ENCODE measurements at places on chromosomes 7 and 10.

DNA sequence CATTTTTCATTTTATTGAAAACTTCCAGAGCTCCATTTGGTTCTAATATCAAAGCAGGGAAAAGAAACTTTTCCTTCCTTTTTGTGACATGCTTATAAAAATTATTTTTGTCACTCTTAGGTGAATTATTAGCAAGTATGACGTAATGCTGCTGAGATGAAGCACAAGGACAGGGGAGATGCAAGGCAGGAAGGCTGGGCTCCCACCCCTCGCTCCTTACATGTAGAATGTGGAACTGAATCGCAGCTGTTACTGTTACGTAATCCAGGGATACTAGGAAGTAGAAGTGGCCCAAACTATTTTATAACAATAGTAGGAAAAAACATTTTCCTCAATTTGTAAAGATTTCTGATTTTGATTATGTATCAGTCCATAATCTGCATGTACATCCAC, 17.1 kb upstream of the GTPBP4 start:
- no peak overlapping the region for H3K4me3 ChIP-seq
- H3K27ac ChIP-seq, result peak overlapping the region; percentile 98
- peak; percentile 55 for DNase-seq
- H3K36me3 ChIP-seq, result no peaks in the 10 kb centered on the region
- H3K27me3 ChIP-seq, result no peaks in the 10 kb centered on the region

DNA sequence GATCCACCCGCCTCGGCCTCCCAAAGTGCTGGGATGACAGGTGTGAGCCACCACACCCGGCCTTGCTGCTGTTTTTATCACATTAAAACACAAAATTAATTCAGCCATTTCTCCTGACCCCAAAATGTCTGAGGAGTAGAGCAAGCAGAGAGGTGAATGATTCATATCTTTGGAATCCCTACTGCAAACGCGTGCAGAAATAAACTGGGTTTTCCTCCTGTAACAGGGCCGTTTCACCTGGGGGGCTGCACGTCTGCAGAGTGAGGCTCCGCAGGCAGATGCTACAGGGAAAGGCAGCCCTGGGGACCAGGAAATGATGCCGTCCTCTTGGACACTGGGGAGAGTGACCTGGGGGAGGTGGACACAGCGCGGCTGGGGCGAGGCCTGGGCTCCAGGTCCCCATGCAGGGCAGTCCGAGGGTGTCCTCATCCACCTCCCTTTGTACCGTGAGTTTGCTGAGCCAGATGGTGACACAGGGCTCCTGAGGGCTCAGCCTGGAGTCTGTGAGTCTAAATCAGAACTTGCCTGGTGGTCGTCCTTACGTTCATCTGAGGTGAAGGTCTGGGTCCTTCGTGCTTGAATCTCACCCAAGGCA, 41.9 kb downstream of the PDGFA start:
- no peak overlapping the region for H3K27ac ChIP-seq
- no peak for DNase-seq
- H3K4me1 ChIP-seq, result peaks cover 9% of the 10 kb centered on the region
- H3K27me3 ChIP-seq, result no peaks in the 10 kb centered on the region

GRCh38 chr10:92452313-92452712, 121.6 kb downstream of the IDE start:
- no peak for DNase-seq
- H3K27me3 ChIP-seq, result no peaks in the 10 kb centered on the region
- no peaks in the 10 kb centered on the region for H3K36me3 ChIP-seq
- H3K4me1 ChIP-seq, result no peaks in the 10 kb centered on the region
- no peak overlapping the region for H3K27ac ChIP-seq
- H3K4me3 ChIP-seq, result no peak overlapping the region

- no peak overlapping the region for H3K4me3 ChIP-seq
- no peaks in the 10 kb centered on the region for H3K27me3 ChIP-seq
- H3K4me1 ChIP-seq, result peaks cover 18% of the 10 kb centered on the region
- no peak overlapping the region for H3K27ac ChIP-seq
- DNase-seq, result no peak
These were observed 36.8 kb downstream of the CUX1 start for GRCh38 chr7:101854084-101854865.

- DNase-seq, result no peak
- H3K36me3 ChIP-seq, result no peaks in the 10 kb centered on the region
- H3K27me3 ChIP-seq, result no peaks in the 10 kb centered on the region
- no peaks in the 10 kb centered on the region for H3K4me1 ChIP-seq
- H3K27ac ChIP-seq, result no peak overlapping the region
These were observed 179.9 kb upstream of the NAMPT start for GRCh38 chr7:106464651-106465050.

- no peaks in the 10 kb centered on the region for H3K27me3 ChIP-seq
- H3K36me3 ChIP-seq, result no peaks in the 10 kb centered on the region
- DNase-seq, result no peak
- peaks cover 7% of the 10 kb centered on the region for H3K4me1 ChIP-seq
- H3K27ac ChIP-seq, result no peak overlapping the region
These were observed 23.1 kb upstream of the MACC1 start for GRCh38 chr7:20240080-20240926.

DNA sequence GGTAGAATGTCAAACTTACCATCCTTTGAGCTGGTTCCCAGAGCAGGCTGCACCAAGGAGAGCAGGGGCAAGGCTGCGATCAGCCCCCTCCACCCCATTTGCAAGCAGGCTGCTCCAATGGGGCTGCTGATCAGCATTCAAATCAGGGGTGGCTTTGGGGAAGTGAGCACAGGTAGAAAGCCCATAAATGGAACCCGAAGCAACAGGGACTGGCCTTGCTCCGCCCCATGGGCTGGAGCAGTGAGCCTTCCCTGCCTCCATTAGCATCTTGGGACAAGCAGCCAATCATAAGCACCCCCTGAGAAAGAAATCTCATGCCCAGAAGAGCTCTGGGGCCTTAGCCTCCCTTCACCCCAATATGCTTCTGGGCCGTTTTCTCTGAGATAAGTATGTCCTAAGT, 4.0 kb upstream of the PKD1L1 start:
- peaks cover 7% of the 10 kb centered on the region for H3K4me1 ChIP-seq
- H3K27ac ChIP-seq, result no peak overlapping the region
- H3K4me3 ChIP-seq, result no peak overlapping the region
- H3K27me3 ChIP-seq, result no peaks in the 10 kb centered on the region
- DNase-seq, result no peak

DNA sequence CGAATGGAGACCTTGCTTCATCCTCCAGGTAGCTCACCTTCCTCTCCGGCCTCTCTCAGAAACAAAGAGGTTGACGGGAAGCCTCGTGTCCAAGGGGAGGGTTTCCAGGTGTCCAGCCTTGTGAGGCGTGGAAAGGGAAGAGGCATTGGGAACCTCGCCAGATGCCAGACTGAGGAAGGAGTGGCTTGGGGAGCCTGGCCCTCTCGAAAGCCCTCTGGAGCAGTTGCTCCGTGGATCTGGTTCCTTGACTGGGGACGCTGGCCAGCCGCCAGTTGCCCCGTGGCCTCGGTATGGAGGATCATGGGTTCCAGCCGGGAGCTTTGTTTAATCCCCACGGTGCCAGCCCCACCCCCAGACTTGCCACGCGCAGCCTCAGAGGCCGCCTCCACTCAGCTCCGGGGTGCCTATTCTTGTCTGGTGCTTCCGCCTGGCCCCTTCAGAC, 30.3 kb upstream of the SUN1 start:
- H3K27ac ChIP-seq, result peak overlapping the region; percentile 68
- H3K4me3 ChIP-seq, result no peak overlapping the region
- peak; percentile 49 for DNase-seq

DNA sequence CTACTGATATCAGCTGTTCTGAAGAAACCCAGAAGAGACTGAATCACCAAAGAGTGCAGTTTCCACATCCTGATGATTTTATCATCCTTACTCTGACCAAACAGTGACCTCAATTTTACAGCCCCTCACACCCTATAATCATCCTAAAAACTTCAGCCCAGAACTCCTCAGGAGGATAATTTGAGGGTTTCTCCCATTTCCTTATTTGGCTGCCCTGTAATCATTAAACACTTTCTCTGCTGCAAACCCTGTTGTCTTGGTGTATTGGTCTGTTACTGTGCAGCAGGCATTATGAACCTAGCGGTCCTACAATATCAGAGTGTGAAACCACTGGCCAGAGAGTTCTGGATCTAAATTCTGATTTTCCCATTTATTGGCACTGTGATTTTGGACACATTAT, 141.7 kb downstream of the PCLO start:
- no peak overlapping the region for H3K4me3 ChIP-seq
- no peaks in the 10 kb centered on the region for H3K27me3 ChIP-seq
- no peak for DNase-seq

GRCh38 chr10:21379143-21379542, 146.3 kb downstream of the SKIDA1 start:
- no peak overlapping the region for H3K4me3 ChIP-seq
- no peak for DNase-seq
- H3K36me3 ChIP-seq, result no peaks in the 10 kb centered on the region
- H3K4me1 ChIP-seq, result no peaks in the 10 kb centered on the region
- no peaks in the 10 kb centered on the region for H3K27me3 ChIP-seq

- peak overlapping the region; percentile 50 for H3K4me3 ChIP-seq
- peaks cover 5% of the 10 kb centered on the region for H3K4me1 ChIP-seq
- DNase-seq, result peak; percentile 89
- H3K27me3 ChIP-seq, result no peaks in the 10 kb centered on the region
- H3K27ac ChIP-seq, result peak overlapping the region; percentile 51
- no peaks in the 10 kb centered on the region for H3K36me3 ChIP-seq
These were observed 44.8 kb downstream of the PDIA4 start for GRCh38 chr7:148983200-148984146.

- no peak overlapping the region for H3K27ac ChIP-seq
- DNase-seq, result no peak
- no peaks in the 10 kb centered on the region for H3K36me3 ChIP-seq
- no peaks in the 10 kb centered on the region for H3K4me1 ChIP-seq
These were observed 1.2 kb downstream of the OPN4 start for GRCh38 chr10:86655596-86655995.

GRCh38 chr10:60663850-60664249, 114.4 kb upstream of the CDK1 start:
- H3K36me3 ChIP-seq, result no peaks in the 10 kb centered on the region
- DNase-seq, result no peak
- no peaks in the 10 kb centered on the region for H3K27me3 ChIP-seq

DNA sequence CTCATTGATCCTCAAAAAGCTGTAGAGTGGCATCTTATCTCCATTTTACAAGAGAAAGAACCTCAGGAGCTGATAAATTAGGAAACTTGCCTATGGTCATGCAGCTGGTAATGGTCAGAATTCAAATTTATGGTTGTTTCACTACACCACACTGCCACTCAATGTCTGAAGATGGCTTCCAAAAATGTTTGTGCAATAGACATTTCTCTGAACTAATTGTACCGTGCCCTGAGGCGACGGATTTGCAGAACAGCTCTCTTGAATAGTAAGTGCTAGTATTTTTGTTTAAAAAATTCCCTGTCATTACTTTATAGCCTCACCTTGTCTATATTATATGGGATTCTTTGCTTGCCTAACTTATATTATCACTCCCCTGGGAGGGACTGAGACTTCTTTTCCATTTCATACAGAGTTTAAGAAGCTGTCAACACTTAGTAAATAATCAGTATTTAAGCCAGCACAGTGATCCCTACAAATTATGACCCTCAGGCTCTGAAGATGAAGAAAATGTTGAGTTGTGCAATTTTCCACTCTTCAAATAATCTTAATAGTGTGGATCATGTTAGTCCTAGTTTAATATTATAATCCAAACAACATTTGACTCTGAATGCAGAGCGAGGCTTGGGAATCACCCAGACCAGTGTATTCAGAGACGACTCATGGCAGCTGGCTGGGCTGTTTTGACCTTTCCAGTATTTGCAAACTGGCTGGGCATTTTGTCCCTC, 346.6 kb downstream of the PTEN start:
- no peak overlapping the region for H3K27ac ChIP-seq
- peaks cover 5% of the 10 kb centered on the region for H3K27me3 ChIP-seq
- H3K36me3 ChIP-seq, result no peaks in the 10 kb centered on the region
- no peak overlapping the region for H3K4me3 ChIP-seq
- DNase-seq, result no peak
- H3K4me1 ChIP-seq, result peaks cover 15% of the 10 kb centered on the region

- H3K4me1 ChIP-seq, result peaks cover 18% of the 10 kb centered on the region
- H3K27ac ChIP-seq, result no peak overlapping the region
- no peak for DNase-seq
- H3K4me3 ChIP-seq, result no peak overlapping the region
These were observed 3.7 kb upstream of the CXCL12 start for GRCh38 chr10:44388641-44389040.

DNA sequence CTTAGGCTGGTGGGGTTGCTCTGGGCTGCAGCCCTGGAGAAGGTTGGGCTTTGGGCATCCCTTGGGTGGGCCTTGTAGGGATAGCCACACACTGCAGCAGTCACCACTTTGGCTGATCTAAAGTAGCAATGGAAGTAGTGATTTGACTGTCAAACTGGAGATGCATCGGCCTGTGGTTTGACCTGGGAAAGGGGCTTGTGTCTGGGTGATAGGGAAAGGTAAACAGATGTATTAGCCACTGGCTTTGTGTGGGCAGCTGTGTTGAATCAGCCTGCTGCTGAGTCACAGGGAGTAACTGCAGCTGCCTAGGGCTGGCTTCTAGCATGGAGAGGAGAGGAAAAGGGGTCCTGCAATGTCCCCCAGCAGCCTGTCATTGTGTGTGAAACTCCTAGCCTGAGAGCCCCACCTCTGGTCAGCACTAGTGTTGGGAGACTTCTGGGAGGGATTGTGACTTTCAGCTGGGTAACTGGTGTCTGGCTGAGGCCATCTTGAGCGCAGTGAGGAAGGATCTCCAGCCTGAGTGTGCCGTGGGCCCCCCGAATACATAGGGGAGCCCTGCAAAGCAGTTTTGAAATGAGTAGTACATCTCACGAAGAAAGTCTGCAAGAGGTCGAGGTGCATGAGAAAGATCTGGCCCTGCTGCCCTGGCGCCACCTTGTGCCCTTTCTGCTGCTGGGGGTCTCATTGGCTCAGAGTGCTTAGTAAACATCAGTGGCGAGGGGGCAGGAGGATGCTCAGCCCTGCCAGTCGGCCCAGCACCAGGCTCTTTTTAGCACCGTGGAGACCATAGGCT, 117.3 kb downstream of the FANK1 start:
- H3K27ac ChIP-seq, result no peak overlapping the region
- peak; percentile 26 for DNase-seq
- H3K4me3 ChIP-seq, result no peak overlapping the region
- H3K4me1 ChIP-seq, result peaks cover 12% of the 10 kb centered on the region

- peaks cover 30% of the 10 kb centered on the region for H3K4me1 ChIP-seq
- H3K27ac ChIP-seq, result no peak overlapping the region
- no peak for DNase-seq
- no peaks in the 10 kb centered on the region for H3K36me3 ChIP-seq
These were observed 30.7 kb downstream of the FGFR2 start for GRCh38 chr10:121567569-121567968.

GRCh38 chr10:101182936-101183335, 46.3 kb downstream of the LBX1 start:
- no peak overlapping the region for H3K27ac ChIP-seq
- H3K4me3 ChIP-seq, result no peak overlapping the region
- peaks cover 8% of the 10 kb centered on the region for H3K27me3 ChIP-seq
- no peaks in the 10 kb centered on the region for H3K36me3 ChIP-seq
- no peak for DNase-seq

- H3K4me3 ChIP-seq, result no peak overlapping the region
- DNase-seq, result peak; percentile 75
- H3K27me3 ChIP-seq, result no peaks in the 10 kb centered on the region
- H3K36me3 ChIP-seq, result no peaks in the 10 kb centered on the region
These were observed 4.0 kb upstream of the SH3PXD2A start for GRCh38 chr10:103859161-103860086.

GRCh38 chr10:125739994-125740679, 20.6 kb downstream of the EDRF1 start:
- no peaks in the 10 kb centered on the region for H3K4me1 ChIP-seq
- no peak overlapping the region for H3K4me3 ChIP-seq
- no peaks in the 10 kb centered on the region for H3K27me3 ChIP-seq
- no peaks in the 10 kb centered on the region for H3K36me3 ChIP-seq
- no peak overlapping the region for H3K27ac ChIP-seq
